ENCODE measurements at places on chromosomes 5 and 9. TPM values are rescaled to one million over a fixed set of nuclear protein-coding genes. Genes with fewer than 3 reads are reported as not detected.

GRCh38 chr5:88663793-88664216 lies 219.2 kb downstream of the MEF2C start:
- H3K27me3 ChIP-seq = peaks cover 73% of the 10 kb centered on the region
- peaks cover 3% of the 10 kb centered on the region for H3K36me3 ChIP-seq
- no peak overlapping the region for H3K27ac ChIP-seq

DNA sequence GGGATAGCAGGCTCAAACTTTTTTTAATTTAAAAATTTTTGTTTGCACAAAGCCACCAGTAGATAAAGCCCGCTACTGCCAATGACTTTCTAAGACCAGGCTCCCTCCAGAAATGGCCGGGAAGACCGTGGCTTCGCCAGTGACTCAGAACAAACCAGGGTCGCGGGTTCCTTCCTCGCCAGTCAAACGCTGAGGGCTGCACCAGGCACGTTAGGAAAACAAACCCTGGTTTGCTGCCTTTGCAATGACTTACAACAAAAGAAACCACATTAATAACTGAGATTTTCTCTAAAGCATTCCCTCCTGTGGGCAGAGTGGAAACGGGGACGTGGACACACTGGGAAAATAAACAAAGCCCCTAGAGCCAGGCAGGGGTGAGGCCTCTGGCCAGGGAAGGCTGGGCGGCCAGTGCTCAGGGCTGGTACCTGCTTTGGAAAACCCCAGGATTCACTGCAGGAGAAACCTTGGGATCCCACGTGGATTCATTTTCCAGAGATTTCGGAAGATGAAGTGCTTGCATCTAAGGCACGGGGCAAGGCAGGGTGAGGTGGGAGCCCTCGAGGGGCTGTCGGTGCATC lies 3.8 kb downstream of the PRRX2 start:
- peaks cover 11% of the 10 kb centered on the region for H3K27me3 ChIP-seq
- no peaks in the 10 kb centered on the region for H3K36me3 ChIP-seq
- H3K27ac ChIP-seq = no peak overlapping the region
- DNase-seq = no peak
- no peak overlapping the region for H3K4me3 ChIP-seq

Gene SSBP2
- 11.7 TPM for total RNA-seq

Gene MYO10
- 0.09 TPM for total RNA-seq

DNA sequence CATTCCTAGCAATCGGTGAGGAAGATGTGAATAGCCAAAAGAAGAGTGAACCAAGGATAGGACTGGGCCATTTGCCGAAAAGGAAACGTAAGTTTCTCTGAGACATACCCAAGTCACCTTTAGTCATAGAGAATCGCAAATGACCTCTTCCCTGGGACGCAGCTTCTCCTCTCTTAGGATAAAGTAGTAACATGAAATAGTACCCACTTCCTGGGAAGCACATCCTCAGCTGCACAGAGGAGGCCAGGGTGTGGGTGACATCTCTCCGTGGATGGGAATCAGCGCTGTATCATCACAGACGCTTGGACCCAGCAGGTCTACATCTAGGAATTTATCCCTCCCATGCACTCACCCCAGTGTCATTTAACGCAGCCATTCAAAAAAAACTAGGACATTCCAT lies 120.9 kb upstream of the PHYKPL start:
- H3K4me1 ChIP-seq = peaks cover 4% of the 10 kb centered on the region
- H3K27me3 ChIP-seq = peaks cover 14% of the 10 kb centered on the region
- no peak for DNase-seq
- H3K36me3 ChIP-seq = no peaks in the 10 kb centered on the region
